ENCODE measurements at places on chromosomes 11 and 22.
A peak's percentile ranks its signal among the peaks of the same experiment; 100 is the strongest.

GRCh38 chr11:88288560-88288959, 49.0 kb downstream of the CTSC start:
- DNase-seq: no peak

DNA sequence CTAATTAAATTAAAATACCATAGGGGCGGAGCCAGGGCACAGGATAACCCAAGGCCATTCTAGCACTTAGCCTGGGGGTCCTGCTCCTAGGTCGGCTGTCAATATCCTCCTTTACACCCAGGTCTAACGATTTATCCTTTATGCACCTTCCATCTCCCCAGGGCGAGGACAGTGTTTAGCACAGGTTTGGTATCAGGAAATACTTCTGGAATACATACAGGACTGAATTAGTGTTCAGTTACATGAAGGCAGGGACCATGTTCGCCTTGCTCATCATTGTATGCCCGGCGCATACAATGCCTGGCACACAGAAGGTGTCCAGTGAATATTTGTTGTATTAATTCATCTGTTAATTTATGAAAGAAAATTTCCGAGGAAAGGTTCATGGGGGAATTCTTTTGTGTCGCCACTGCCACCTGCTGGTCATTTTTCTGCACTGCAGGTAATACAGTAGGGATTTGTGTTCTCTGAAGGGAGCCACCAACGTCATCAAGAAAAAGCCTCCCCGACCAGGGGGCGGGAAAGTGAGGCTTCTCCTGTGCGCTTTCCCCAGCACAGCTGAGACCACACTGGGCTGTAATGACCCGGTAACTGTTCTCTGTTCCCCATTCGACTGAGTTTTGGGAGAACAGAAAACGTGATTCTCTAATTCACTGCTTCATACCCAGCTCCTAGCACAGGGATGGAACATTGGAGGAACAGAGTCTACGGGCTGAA, 68.7 kb upstream of the ASPHD2 start:
- DNase-seq: peak; percentile 41

DNA sequence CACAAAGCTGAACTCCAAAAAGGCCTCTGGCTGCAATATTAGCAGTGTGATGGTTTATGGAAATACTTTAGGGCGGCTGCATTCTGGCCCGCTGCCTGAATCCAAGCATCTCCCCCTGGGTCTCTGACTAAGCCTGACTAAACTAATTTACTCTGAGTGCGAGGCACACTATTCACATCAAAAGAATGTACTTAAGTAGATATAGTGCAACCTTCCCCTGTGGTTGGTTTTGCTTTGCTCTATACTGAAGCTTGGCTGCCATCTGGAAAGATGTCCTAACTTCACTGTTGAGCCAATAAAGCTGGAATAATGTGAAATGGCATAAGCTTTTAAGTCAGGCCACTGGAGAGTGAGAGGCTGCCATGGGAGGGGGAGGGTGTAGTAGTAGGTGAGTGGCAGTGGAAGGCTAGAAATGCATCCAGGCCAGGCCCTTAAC, 321.6 kb downstream of the AASDHPPT start:
- DNase-seq: no peak

- no peak for DNase-seq
Measured at GRCh38 chr22:36913427-36914389, at the start of gene CSF2RB. Gene CSF2RB, plus strand, starts transcription at chr22:36913628. Its CDS starts 8,580 bp downstream, at chr22:36922208.

- DNase-seq: no peak
Measured at GRCh38 chr22:33605666-33606065, 314.6 kb downstream of the LARGE1 start.

DNA sequence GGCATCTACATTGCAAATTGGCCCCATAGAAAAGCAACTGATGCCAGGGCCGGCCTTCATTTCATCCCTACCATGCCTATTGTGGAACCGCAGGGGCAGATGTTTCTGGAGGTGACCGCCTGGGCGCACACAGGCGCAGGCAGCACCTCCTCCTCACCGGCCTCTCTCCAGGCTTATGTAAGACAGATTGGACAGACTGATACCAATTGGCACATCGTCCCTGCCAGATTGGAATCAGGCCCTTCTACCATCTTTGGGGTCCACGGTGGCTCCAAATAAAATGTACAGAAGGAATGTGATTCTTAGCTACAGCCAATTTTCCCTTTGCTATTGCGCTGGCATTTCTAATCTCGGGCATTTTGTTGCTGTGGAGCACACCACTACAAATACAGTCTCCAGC, 732.6 kb downstream of the NTM start:
- no peak for DNase-seq

- no peak for DNase-seq
Measured at GRCh38 chr11:124678416-124678815, 4.7 kb downstream of the SPA17 start.

- no peak for DNase-seq
Measured at GRCh38 chr11:56045538-56045937, 18.1 kb downstream of the OR5AS1 start.

DNA sequence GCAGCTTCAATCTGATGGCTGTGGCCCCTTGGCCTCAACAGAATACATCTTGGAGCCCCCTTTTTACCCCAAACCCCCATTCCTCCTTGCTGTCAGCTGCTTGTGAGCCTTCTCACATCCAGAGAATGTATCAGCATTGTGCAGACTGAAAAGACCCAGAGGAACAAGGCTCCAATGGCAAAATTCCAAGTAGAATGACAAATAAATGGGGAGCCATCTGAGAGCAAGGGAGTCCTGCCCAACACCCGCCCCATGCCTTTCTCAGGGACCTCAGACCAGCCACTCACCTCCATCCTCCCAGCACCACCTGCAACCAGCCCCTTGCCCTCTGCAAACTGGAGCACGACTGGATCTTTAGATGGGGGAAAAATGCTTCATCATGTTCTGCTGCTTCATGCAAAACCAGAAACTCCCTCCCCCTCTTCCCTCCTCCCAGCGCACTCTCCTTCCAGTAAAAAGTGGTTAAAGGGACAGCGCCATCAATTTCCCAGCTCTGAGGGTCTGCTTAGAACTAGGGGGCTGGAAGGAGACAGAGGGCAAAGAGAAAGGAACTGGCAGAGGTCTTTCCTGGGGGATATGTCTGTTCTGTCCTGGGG, 2.2 kb upstream of the NEFH start:
- DNase-seq: no peak

GRCh38 chr11:95793116-95793515, 2.8 kb downstream of the CEP57 start:
- DNase-seq: no peak

Data from T-helper 2 cell (primary cell).